Activated CD8-positive, alpha-beta T cell treated with anti-CD3 and anti-CD28 coated beads for 36 hours (primary cell): ENCODE measurements at places on chromosomes 6 and 20. TPM values are rescaled to one million over a fixed set of nuclear protein-coding genes. Genes with fewer than 3 reads are reported as not detected.

- DNase-seq = no peak
Observed at GRCh38 chr6:145225500-145225899, 509.8 kb downstream of the EPM2A start.

Gene CHRNA4
- total RNA-seq = not detected

Gene RUNX2
- total RNA-seq = 8.0 TPM

DNA sequence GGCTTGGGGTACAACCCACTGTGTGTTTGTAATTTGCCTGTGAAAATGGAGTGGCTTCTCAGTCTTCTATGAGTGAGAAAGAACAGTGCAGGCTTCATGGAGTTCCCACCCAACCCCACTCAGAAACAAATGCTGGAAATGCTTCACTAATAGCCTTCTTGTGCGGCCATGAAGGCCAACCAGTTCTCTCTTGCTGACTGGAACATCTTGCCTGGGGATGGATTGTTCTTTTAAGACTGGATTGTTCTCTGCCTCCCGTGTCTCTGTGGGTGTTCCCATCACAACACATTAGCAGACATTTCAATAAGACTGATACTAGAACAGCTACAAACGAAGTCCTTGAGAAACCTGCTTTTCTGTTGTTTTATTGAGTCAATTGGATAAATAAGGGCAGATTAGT, 110.6 kb downstream of the PPP1R14C start:
- no peak for DNase-seq

Gene GPX5
- total RNA-seq = not detected

- DNase-seq = no peak
Observed at GRCh38 chr6:143262859-143263258, 187.6 kb downstream of the ADAT2 start.
